ENCODE measurements at places on chromosomes 5 and 9.
A peak's percentile ranks its signal among the peaks of the same experiment; 100 is the strongest.

- peak; percentile 52 for DNase-seq
Observed at GRCh38 chr5:24642022-24642421, 2.8 kb downstream of the CDH10 start.

GRCh38 chr5:164336906-164337305 lies 831.5 kb downstream of the MAT2B start:
- peak; percentile 63 for DNase-seq

DNA sequence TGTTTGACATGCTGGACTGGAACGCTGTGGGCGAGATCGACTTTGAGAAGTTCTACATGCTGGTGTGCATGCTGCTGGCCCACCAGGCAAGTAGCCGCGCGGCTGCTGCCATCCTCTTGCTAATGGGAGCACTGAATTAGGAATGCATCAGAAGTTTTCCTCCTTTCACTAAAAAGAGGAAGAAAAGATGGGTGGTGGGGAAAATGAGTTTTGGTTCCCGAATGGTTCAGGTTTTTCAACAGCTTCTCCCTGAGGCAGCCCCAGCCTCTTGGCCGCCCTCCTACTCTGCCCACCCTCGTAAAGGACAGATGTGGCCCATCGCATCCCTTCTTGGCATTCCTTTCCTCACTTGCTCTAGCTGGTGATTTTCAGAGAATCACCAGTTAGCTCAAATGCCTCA lies 5.5 kb downstream of the EFCAB9 start:
- DNase-seq = no peak

DNA sequence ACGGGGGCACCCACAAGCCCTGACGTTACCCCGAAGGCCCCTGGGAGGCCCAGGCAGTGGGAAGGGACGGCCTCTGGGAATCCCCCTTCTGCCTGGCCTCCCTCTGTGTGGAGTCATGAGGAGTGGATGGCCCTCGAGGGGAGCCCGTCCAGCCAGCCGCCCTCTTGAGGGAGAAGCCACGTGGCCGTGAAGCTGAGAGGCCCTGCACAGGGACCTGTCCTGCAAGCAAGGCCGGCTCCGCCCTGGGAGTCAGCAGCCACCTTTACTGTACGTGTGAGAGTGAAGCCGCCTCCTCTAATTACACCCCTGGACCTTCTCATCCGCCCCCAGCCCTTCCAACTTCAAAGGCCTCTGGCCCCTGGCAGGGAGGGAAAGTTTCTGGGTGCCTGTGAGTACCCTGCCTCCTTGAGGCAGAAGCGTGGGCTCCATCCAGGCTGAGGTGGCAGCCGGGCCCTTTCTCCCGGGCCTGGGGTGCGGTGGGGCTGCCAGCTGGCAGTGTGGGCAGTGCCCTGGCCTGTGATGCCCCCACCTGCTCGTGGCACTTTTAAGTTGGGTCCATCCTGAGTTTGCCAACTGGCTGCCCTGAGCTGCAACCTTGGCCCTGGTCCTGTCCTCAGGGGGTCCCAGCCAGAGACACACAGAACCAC lies 55.9 kb upstream of the EGFL7 start:
- DNase-seq = no peak

DNA sequence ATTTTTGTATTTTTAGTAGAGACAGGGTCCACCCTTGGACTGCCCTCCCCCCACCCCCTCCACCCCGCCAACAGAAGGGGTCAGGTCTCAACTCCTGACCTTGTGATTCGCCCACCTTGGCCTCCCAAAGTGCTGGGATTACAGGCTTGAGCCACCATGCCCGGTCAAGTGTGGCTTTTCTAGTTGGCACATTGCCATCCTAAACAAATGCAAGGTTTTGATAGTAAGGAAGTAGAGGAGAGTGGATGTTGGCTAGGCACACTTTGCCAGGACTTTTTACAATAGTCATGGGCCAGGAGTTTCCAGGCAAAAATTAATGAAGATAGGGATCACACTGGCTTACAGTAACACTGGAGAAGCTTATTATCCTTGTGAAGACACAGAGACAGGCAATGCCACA lies 62.4 kb downstream of the GALNT12 start:
- no peak for DNase-seq

All from A172 (cell line).